ENCODE measurements at places on chromosomes 2 and 18.

GRCh38 chr2:2102866-2103653 is 228.0 kb downstream of the MYT1L start:
- no peak for DNase-seq

- peak; percentile 13 for DNase-seq
Observed at GRCh38 chr2:153872311-153873051, 759 bp downstream of the GALNT13 start.

DNA sequence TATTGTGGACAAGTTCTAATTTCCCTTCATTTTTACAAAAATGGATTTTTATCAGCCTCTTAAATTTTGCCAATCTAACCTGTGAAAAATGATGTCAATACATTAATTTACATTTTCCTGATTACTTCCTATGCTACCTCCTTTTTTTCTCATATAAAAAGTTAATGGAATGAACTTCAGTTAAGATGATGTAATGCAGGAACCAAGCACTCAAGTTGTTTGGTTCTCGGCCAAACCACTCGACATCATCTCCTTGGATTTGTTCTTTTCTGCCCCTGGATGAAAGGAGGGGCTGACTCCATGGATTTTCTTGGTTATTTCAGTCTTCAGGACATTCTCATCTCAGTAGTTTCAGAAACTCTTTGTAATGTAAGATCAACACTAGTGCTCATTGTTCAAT is 253.1 kb upstream of the NXPH2 start:
- DNase-seq = no peak

DNA sequence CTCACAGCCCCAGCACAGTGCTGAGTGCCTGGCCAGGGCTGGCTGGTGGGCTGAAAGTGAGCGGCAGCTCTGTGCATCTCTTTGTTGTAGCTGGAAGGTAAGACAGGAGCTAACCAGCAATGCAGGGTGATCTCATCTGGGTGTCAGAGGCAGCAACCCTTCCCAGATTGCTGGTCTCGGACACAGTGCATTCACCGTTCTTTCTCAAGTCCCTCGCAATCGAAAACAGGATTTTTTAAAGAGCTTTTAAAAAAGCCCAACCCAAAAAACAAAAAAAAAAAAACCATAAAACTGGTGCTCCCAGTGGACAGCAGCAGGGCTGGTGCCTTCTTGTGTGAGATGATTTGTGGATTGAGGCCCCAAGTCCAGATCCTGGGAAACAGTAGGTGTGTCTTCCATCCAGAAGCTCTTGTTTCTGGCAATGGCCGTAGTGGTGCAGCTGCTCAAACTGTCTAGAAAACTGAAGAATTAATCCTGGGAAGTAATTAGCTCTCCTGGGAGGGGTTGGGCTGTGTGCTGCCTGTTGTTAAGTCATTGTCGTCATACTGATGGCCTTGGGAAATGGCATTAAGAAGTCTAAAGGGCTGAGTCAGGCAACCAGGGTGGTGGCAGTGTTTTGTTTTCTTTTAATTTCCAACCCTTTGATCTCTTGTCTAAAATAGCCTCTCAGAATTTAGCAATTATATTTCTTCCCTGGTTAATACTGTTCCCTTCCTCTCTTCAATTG is 156.7 kb downstream of the KLHL29 start:
- no peak for DNase-seq

DNA sequence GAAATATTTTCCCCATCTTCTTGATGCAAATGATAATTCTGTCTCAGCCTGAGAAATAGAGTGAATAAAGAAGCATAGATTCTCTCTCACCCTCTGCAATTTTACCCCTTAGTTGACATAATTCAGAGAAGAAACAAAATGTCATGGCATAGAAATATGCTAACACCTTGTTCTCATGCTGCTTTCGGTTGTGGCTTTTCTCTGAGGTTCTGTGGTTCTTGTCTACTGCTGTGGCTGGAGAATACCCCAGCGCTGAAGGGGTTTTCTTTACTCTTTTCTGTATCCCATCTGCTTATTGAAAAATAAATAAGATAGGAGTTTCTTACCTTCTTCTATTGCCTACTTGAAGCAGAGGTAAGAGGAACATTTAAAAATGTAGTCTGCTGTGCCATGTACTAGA is 15.4 kb upstream of the RAB27B start:
- no peak for DNase-seq

GRCh38 chr2:129813404-129813803 is 166.1 kb upstream of the RAB6C start:
- DNase-seq = no peak

DNA sequence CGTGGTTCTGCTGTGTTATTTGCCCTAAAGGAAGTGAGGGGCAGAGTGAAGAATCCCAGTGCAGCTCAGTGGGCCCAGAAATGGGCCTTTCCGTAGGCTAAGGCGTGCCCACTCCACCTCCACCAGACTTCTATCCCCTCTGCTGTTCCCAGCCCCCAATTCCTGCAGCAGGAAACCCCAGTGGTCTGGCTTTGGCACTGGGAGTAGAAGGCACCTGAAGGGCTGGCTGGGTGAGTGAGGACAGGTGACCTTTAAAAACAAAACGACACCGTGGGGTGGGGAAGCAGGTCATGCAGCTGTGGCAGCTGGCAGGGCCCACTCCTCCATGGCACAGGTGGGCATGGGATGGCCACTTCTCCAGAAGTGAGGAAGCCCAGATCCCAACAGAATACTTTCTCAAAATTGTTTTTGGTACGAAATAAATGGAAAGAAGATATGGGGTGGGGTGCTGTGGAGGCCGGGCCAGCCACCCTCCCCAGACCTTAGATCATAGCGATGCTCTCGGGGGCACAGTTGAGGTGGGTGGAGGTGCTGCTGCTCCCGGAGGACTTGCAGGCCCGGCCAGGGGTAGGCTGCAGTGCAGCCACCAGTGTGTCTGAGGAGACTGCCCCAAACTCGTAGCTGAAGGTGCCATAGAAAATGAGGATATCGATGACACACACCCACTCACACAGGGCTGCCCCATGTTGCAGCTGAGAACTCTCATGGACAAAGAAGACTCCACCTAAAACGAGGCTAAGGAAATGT is 3.2 kb downstream of the RNF181 start:
- no peak for DNase-seq

DNA sequence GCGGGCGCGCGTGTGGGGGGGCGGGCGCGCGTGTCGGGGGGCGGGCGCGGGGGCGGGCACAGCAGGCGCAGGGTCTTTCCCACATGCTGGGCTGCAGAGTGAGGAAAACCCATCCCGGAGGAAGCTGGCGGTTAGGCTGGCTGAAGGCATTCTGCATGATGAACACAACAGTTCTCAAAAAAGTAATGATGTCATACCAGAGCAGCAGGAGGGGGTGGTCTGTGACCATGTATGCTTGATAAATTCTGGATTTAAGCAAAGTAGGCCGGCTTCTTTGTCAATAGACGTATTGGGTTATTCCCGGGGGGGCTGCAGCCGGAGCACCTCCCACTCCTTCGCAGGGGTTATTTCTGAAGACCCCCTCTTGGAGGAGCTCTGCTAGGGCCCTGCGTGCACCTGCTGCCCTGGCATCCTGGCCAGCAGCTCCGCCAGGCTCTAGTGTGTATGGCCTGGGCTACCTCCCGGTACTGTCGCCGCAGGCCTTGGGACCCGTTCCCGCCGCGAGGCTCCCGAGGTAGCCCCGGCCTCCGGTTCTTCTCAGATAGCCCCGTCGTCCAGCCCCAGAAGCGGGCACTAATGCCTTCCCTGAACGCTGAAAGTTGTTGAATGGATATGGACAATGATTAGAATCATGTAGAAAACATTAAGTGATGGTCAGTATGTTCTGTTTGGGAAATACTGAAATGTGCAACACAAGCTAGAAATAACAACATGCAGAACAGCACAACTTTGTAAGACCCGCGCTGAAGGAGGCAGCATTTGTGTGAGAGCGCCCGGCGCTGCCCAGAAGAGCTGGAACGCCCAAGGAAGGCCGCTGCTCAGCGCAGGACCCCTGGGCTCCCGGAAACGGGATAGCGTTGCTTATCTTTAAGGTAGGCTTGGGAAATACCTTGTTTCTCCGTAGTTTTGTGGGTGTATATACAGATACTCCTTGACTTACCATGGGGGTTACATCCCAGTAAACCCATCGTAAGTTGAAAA is 101.4 kb upstream of the RAB6C start:
- peak; percentile 28 for DNase-seq

DNA sequence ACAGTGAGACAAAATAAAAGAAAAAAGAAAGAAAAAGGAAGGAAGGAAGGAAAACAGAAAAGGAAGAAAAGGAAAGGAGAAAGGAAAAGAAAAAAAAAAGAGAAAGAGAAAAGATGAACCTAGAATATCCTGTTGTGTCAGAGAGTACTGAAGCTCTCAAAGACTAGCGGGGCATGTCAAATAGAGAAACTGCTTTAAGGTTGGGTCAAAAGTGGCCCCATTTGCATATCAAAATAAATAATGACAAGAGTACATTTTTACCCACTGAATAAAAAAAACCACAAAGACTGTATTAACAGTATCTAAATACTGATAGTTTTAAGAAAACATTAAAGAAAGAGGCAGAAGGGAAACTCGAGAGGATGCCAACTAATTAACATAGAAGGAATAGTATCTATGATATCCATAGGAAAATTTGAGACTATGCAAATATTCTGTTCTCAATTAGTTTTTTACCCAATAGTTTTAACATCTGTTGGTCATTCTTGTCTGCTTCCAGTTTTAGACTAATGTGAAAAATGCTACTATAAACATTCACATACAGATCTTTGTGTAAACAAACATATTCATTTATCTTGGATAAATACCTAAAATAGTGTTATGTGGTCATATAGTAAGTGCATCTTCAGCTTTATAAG is 53.2 kb downstream of the SFXN5 start:
- DNase-seq = no peak

Data from A549 (cell line).